Stimulated activated naive CD8-positive, alpha-beta T cell treated with anti-CD3 and anti-CD28 coated beads, Interleukin-15, Interleukin-2, amounts not matched to agents 100 U/mL and 50 U/mL, for 24 hours (primary cell): ENCODE measurements at places on chromosomes 2 and 18.

GRCh38 chr2:109434351-109434750 lies 179.4 kb downstream of the SEPTIN10 start:
- DNase-seq, result no peak

DNA sequence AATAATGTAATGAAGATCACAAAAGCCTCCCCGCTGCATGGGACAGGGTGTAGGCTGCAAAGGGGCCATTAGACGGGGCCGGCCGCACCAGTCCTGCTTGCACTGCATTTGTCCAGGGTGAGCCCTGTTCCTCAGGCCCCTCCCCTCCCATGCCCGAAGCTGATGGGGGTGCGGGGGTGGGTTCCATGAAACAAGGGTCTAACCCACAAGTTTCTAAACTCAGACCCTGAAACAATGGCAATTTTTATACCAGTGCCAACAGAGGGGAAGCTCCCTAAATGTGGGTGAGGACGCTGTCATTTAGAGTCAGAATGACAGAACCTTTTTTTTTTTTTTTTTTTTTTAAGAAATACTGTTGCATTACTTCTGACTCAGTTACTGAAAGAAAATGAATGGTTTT lies 39.7 kb downstream of the HS6ST1 start:
- DNase-seq, result no peak

GRCh38 chr2:165192729-165193128 lies 11.1 kb downstream of the SCN3A start:
- no peak for DNase-seq

DNA sequence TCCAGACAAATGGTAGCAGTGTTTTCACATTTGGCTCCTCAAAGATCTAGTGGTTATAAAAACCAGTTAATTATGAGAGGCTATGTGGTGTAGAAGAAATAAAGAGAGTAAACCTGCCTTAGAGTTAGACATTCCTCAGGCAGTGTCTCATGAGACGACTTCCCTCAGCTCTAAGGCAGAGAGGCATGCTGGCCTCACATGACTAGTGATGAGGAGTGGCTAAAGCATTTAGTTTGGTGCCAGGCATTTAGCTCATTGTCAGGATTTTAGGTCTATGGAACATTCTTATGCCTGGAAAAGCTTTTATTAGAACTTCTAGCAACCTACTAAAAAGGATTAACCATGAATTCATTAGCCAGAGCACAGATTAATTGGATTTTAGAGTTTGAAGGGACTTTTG lies 90.3 kb downstream of the RPRM start:
- no peak for DNase-seq

- DNase-seq, result no peak
Measured at GRCh38 chr18:2656981-2657512, 1.5 kb downstream of the SMCHD1 start.

DNA sequence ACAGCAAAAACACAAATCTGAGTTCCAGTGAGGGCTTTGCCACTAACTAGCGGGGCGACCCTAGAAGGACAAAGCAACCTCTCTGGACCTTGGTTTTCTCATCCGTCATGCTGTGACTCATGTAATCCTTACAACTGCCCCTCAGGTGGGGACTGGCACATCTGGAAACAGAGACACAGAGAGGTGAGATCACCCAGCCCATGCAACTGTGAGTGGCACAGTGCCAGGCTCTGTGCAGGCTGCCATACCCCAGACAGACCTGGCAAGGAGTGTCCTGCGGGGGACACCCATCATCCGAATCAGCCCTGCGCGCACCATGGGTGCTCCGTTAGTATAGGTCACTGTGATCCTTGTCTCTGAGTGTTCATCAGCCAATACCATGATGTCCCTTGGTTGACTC lies 198.3 kb downstream of the SMAD7 start:
- no peak for DNase-seq

GRCh38 chr18:63031375-63031774 lies 288.2 kb downstream of the BCL2 start:
- DNase-seq, result no peak

DNA sequence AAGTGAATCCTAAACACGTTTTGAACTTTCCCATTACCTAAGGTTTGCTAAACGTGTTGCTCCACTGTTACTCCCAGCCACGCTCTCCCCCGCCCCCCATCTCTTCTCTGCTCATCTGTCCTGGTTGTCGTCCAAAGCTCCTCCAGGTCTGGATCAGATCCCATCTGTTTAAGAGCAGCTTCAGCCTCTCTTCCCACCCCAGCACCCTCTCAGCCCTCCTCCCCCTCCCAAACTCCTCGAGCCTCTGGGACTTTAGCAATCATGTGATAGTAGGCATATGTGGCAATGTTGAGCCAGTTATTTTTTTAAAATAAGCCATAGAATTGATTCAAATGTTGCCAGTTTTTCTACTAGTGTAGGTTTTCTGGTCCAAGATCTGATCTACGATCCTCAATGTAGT lies 20.0 kb upstream of the LPIN1 start:
- DNase-seq, result no peak

GRCh38 chr2:149656996-149657395 lies 69.4 kb upstream of the MMADHC start:
- DNase-seq, result no peak

DNA sequence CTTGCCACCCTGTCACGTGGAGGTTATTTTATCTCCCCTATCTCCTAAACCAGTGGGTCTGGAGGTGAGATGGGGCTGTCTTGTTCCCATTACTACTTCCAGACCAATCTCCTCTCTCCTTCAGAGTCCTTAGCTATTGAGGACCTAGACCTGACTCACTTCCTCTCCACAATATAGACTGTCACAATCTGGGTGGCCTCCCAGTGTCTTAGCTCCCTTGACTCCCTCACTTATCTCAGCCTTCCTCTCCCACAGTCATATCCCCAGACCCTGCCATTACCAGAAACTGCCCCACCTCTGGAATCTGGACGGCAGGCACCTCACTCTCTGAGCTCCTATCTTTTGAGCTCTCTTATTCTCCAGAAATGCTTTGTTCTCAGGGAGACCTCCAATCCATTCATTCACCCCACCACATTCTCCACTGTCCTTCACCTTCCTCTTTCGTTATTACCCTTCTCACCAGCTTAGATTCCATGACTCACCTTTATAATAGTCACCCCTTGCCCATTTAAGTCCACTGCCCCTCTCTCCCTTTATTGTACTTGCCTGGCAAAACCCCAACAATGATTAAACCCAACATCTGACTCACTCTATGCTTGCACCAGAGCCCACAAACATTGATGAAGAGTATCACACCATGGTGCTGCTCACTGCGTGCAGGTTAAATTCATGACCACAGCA lies 23.3 kb upstream of the SIX3 start:
- no peak for DNase-seq

DNA sequence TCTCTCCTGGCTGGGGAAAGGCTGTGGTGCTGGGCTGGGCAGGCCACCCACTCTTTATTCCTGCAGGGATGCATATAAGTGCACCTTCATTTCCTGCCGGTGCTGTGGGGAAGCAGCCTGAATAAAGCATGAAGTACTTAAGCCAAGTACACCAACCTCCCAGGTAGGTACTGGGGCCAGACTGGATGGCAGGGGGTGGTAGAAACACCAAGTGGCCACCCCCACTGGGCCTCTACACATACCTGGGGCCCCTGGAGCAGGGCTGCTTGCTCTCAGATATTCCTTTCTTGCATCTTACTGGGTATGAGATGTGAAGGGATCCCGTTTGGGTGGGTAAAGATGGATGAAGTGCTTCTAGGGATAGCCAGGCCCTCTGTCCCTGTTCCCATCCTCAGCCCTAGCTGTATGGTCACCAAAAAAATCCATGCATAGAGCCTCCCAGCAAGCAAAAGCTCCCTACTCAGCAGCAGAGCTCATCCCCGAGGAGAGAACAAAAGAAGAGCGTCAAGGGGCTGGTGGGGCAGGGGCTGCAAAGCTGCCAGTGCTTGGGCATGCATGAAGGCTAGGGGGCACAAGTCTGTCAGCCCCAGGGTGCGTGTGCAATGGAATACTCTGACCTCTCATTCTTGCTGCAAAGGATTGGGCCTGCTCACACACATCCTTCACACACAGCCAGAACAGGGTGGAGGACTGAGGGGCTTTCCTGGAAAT lies 22.0 kb downstream of the CCT7 start:
- no peak for DNase-seq

GRCh38 chr2:113692698-113693428 lies 63.6 kb downstream of the SLC35F5 start:
- peak; percentile 43 for DNase-seq

DNA sequence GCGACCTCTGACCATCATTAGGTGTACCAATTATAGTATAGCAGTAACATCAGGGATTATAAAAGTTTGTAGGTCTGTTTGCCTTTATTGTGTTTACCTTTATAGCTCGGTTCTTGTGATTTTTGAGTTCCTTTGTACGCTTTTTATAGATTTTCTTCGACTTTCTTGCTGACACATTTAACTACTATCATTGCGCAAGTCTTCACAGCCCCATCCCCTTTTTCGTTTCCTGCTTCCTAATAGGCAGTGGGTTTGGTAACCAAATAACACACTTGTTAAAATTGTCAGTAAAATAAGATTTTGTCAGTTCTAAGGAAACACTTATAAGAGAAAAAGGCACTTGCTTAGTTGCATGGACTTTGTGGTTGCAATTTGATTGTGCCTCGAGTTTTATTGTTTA lies 541.5 kb downstream of the LRP1B start:
- DNase-seq, result no peak

DNA sequence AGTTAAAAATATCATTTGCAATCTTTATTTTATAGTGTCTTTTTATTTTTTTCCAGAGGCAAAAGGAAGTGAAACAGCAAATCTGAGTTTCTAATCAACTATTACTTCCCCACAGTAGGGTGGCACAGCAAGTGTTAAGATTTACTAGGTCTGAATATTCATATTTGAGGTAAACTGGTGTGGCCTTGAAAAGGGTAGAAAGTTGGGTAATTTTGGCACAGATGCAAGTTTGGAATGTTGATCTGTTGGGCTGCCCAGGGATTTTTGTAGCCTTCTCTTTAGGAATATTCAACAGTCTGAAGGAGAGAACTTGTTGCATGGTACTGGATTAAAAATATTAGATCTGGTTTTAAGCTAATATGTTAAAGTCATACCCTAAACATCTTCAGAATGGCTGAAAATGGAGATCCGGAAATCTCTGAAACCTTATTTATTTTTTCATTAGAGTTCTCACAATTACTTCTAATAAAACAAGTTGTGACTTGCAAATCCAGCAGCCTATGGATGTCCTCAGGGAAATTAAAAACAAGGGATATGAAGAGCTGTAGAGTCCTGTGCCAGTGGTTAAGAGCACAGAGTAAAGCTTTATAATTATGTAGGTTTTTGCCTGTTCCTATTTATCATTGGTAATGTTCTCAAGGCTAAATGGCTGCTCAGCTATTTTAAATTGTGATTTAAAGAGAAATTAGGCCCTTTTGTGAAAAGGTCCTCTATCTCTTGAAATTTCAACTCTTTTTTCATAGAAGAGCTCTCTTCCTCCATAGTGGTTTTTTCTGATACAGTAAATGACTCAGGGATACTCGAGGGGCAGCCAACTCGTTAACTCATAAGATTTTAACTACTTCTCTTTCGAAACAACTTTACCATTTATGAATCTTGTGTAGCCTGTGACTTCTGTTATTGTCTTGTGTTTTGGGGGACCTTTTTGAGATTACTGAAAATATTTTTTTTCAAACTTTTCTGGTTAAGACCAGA lies 11.0 kb downstream of the TANK start:
- DNase-seq, result no peak

DNA sequence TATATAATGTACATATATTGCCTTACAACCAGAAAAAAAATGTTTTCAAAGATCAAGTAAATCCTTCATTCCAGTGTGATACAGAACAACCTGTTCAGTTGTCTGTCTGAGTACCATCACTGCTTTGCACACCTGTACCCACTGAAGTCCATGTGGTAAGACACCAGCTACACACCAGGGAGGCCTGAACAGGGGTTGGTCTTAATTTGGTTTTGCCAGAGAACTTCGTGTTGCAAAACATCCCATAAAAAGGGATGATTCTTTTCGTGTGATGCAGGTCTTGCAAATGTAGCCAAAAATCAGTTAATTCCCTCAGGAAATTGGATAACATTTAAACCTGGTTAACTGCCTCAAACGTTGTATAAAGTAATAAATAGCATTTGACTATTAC lies 73.7 kb upstream of the SLC1A4 start:
- no peak for DNase-seq

DNA sequence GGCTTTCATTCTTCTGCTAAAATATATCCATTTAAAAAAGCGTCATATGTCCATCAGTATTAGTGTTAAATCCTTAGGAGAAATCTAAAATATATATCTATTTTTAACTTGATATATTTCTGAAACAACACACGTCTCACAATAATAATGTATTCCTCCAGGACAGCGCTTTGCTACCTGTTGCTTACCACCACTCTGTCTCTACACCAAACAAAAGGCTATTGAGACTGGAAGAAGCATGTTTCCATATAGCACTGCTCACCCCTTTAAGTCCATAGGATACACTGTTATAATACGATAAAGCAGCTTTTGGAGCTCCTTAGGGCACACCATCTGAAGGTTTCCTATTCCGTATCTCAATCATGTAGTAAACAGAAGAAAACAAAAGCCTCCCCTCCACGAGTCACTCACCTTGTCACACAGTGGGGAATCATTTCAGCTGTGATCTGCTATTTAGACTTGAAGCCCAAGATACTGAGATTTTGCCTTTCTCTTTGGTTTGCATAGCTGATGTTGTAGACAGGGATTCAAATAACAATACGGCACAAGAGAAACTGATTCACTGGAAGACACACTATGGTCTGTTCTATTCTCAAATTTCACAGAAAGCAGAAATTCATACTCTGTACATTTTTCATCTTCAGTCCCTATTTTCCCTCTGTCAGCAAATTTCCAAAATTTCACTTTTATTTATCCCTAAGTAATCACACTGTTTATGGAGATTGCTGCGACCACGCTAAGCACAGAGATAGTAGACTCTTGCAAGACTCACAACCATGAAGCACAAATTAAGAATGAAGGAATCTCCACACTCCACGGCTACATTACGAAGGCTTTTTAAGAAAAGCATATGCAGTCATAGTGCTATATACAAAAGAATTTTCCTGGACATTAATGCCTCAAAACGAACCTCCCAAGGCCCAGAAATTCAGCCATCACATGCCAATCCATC lies 187.1 kb downstream of the TCF4 start:
- DNase-seq, result no peak

- DNase-seq, result no peak
Measured at GRCh38 chr2:217935901-217936684, 66.7 kb downstream of the TNS1 start.

- no peak for DNase-seq
Measured at GRCh38 chr2:98833172-98833916, 102.4 kb upstream of the MGAT4A start.
